ENCODE measurements at places on chromosomes 11 and 22. TPM values are rescaled to one million over a fixed set of nuclear protein-coding genes. Genes with fewer than 3 reads are reported as not detected.

GRCh38 chr11:62125881-62126280 lies 2.1 kb downstream of the INCENP start:
- DNase-seq: no peak

- no peak for DNase-seq
Observed at GRCh38 chr11:8717876-8718753, 35.5 kb downstream of the RPL27A start.

DNA sequence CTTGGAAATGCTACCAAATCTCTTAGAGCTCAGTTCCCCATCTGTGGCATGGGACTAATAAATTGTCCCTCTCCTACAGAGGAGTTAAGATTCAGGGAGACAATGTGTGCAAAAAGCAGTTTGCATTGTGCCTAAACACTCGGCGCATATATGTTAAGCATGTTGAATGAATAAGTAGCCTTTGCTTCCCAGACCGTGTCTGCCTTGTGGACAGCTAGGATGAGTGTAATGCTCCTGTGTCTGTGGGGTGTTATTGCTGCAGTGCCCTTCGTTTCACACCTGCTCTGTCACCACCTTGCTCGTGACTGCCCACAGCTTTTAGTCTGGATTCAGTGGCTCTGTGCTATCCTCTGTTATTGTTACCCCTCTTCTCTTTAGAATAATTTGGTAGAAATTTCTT lies 14.1 kb downstream of the ENDOD1 start:
- DNase-seq: no peak

DNA sequence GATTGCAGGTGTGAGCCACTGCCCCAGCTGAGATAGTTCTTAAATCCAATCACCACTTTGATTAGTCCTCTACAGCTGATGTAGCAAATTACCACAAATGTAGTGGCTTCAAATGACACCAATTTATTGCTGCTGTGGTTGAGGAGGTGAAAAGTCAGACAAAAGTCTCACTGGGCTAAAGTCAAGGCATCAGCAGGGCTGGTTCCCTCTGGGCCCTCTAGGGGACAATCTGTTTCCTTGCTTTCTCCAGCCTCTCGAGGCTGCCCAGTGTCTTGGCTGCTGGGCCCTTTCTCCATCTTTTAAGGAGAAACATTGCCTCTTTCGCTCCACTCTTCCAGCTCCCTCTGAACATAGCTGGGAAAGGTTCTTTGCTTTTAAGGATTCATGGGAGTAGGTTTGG lies 50.5 kb upstream of the SHANK2 start:
- DNase-seq: no peak

DNA sequence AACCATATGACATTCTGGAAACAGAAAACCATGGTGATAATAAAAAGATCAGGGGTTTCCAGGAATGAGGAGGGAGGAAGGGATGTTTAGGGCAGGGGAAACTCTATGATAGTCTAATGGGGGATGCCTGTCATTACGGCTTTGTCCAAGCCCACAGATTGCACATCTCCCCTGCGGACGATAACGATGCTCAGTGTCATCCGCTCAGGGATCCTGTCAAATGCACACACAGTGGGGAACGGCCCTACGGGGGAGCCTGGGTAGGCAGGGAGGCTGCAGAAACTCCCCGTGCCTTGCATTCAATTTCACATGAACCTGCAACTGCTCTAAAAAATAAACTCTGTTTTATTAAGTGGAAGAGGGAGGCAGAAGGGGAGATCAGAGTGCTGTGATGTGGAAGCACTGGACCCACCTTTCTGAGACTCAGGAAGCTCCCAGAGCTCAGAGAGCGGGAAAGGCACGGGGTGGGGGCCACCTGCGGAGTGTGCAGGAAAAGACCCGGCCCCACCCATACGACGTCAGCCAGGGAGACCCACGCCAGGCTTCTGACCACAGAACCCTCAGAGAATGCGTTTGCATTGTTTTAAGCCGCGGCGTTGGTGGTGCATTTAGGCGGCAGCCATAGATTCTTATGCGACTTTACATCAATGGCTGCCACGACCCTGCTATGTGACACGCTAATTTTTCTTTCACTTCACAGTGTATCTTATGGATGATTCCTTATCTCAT lies 543.5 kb downstream of the BRD1 start:
- no peak for DNase-seq

GRCh38 chr11:11813288-11813962 lies 28.3 kb upstream of the USP47 start:
- no peak for DNase-seq

GRCh38 chr22:49934891-49935557 lies 16.6 kb downstream of the CRELD2 start:
- peak; percentile 90 for DNase-seq

DNA sequence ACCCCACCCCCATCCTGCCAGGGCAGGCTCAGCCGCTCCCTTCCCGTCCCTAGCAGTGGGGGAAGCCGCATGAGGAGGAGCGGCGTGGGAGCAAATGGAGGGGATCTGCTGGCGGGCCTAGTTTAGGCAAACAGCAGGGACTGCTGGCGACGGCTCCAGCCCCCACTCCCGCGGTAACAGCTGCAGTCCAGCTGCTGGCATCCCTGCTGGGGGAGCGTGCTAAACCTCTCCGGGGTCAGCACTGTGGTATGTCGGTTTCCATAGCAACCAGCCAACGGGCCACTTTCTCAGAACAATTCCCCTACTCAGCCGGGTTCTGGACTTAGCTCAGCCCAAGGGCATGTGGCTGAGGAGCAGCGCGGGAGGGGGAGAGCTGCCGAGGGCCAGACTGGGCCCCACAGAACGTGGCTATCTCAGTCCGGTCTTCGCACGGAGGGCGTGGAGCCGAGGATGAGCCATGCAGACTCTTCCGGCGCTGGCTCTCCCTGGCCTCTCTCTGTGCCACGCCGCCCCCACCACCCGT lies 98.8 kb downstream of the PKNOX2 start:
- DNase-seq: no peak

DNA sequence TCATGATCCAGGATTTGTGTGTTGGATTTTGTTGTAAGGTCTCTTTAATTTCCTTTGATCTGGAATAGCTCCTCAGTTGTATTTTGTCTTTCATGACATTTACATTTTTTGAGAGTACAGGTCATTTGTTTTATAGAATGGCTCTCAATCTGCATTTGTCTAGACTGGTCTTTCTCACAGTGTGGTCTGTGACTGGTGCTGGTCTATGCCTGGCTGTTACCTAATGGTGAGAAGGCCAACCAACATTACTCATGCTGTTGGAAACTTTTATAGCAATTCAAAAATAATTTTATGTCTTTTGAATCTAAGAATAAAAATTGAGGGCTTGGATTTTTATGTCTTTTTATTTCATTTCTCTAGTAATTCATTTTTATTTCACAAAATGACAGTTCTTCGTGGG lies 3.9 kb upstream of the NCR3LG1 start:
- DNase-seq: no peak

GRCh38 chr11:71425409-71425808 lies 22.8 kb downstream of the DHCR7 start:
- no peak for DNase-seq

- no peak for DNase-seq
Observed at GRCh38 chr11:20368438-20368837, 4.9 kb downstream of the HTATIP2 start.

- no peak for DNase-seq
Observed at GRCh38 chr11:106614262-106614661, 404.0 kb downstream of the GUCY1A2 start.

GRCh38 chr11:57318178-57318577 lies 6.6 kb downstream of the TNKS1BP1 start:
- DNase-seq: no peak

GRCh38 chr22:25051983-25052710 lies 99.6 kb downstream of the KIAA1671 start:
- no peak for DNase-seq

- DNase-seq: no peak
Observed at GRCh38 chr22:32926600-32926999, 125.1 kb downstream of the TIMP3 start.

DNA sequence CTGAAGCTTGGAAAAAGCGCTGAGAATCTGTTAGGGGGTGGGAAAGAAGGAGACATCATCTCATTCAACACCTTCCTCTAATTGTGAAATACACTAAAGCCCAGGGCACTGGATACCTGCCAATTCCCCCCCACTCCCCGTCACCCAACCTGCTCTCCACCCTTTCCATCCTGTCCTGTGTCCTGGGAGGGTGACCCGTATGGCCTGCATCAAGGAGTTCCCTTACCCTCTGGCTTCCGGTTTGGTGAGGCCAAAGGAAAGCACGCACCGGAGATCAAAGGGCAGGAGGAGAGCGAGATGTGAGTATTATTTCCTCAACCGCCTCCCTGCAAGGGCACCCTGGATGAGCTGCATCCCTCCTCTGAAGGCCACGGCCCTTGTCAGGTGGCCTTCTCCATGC lies 65.0 kb upstream of the PTPRJ start:
- no peak for DNase-seq

GRCh38 chr22:32991353-32992101 lies 66.7 kb downstream of the SYN3 start:
- DNase-seq: no peak

Gene HIC2
- total RNA-seq: 7.0 TPM

Gene EXPH5
- total RNA-seq: 3.7 TPM

Gene ABTB2
- 0.97 TPM for total RNA-seq

Gene C22orf15
- total RNA-seq: 2.1 TPM

Gene FIBIN
- total RNA-seq: not detected

Gene OR52E8
- total RNA-seq: not detected

Gene C11orf86
- not detected for total RNA-seq

Gene RIC3
- total RNA-seq: 18.6 TPM

Gene FAM180B
- not detected for total RNA-seq

Gene TSGA10IP
- not detected for total RNA-seq

Gene RASSF10
- not detected for total RNA-seq

Gene TH
- total RNA-seq: not detected
